ENCODE measurements at places on chromosomes 1 and 21. TPM values are rescaled to one million over a fixed set of nuclear protein-coding genes. Genes with fewer than 3 reads are reported as not detected.

DNA sequence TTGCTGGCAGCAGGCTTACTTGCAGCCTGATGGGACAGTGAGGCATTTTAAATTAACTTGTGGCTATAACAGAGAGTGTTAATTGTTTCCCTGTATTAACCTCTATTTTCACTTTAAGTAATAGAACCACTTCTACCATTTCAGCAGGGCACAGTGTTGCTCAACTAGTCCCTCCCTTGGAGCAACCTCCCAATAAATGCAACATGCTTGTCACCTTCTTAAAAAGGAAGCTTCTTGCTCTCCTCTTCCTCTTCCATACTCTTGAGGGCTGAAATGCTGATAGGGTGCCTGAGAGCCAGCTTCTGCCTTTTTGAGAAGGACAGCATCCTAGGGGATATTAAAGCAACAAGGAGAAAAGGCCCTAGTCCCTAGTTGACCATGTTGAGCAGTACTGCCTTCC lies 52.1 kb downstream of the C4BPA start:
- no peaks in the 10 kb centered on the region for H3K27me3 ChIP-seq
- no peak for DNase-seq
- H3K4me3 ChIP-seq = no peak overlapping the region
- H3K4me1 ChIP-seq = peaks cover 23% of the 10 kb centered on the region
- peak overlapping the region; percentile 58 for H3K27ac ChIP-seq
- H3K36me3 ChIP-seq = no peaks in the 10 kb centered on the region

GRCh38 chr1:160625725-160626498 lies 20.9 kb downstream of the SLAMF1 start:
- no peaks in the 10 kb centered on the region for H3K36me3 ChIP-seq
- H3K4me1 ChIP-seq = peaks cover 100% of the 10 kb centered on the region
- no peaks in the 10 kb centered on the region for H3K27me3 ChIP-seq
- no peak overlapping the region for H3K27ac ChIP-seq
- DNase-seq = no peak
- no peak overlapping the region for H3K4me3 ChIP-seq

- peaks cover 91% of the 10 kb centered on the region for H3K4me1 ChIP-seq
- no peak for DNase-seq
- no peaks in the 10 kb centered on the region for H3K36me3 ChIP-seq
- H3K4me3 ChIP-seq = no peak overlapping the region
Measured at GRCh38 chr1:235275223-235275622, 52.8 kb downstream of the ARID4B start.

DNA sequence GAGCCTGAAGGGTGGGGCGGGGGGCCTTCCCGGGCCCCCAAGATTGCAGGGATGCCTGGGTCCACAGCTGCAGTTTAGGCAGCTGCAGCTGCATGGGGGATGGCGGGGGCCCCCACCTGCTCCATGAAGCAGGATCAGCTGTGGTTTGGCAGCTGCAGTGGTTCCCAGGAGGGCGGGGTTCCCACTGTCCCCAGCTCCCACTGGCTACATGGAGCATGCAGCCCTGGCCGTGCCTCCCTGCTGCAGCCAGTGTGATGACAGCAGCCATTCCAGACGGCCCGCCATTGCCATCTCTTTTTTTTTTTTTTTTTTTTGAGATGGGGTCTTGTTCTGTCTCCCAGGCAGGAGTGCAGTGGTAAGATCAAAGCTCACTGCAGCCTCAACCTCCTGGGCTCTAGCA lies 992 bp upstream of the C1QA start:
- H3K27ac ChIP-seq = no peak overlapping the region
- H3K4me3 ChIP-seq = no peak overlapping the region
- H3K27me3 ChIP-seq = no peaks in the 10 kb centered on the region
- no peaks in the 10 kb centered on the region for H3K4me1 ChIP-seq
- H3K36me3 ChIP-seq = no peaks in the 10 kb centered on the region

DNA sequence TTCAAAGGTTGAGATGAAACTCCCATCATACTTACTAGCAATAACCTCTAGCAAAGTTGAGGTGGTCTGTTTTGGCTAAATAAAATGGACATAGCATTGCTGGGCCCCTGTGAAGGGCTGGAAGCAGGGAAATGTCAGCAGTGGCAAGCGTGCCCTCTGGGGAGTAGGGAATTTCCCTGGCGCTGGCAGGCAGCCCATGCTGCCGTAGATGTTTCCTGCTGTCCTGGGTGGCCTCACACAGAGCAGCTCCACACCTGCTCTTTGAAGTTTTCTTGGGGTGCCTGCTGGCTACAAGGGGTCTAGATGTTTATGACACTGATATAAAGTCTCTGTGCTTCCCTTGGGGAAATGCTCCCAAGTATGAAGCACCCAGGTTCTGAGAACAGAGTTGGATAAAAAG lies 30.2 kb downstream of the ADARB1 start:
- H3K4me1 ChIP-seq = peaks cover 43% of the 10 kb centered on the region
- no peak overlapping the region for H3K4me3 ChIP-seq
- H3K27me3 ChIP-seq = no peaks in the 10 kb centered on the region
- DNase-seq = no peak

GRCh38 chr1:9731561-9731960 lies 80.0 kb downstream of the PIK3CD start:
- H3K27me3 ChIP-seq = no peaks in the 10 kb centered on the region
- no peak overlapping the region for H3K4me3 ChIP-seq
- peaks cover 25% of the 10 kb centered on the region for H3K4me1 ChIP-seq
- DNase-seq = peak; percentile 82
- peaks cover 99% of the 10 kb centered on the region for H3K36me3 ChIP-seq

DNA sequence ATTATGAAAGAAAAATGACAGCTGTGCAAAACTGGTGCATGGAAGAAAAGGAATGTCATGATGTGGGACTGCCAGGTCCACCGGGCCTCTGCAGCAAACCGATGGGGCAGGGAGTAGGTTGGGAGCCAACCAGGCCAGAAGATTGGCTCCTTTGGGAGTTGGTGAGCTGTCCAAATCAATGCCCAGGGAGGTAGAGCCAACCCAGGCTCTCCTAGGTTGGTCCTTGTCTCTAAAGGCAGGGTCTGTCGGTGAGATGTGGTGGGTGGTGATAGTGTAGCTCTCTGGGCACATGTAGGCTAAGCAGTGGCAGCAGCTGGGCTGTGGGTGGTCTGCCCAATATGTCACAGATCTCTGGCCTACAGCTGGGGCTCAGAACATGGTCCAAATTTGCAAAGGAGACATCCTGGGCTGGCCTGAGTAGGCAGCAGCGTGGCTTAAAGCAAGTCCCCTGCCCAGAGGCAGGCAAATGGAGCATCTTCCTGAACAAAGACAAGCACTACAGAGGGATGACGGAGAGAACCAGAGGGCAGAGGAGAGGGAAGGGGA lies 61.2 kb upstream of the PRDX6 start:
- no peaks in the 10 kb centered on the region for H3K27me3 ChIP-seq
- DNase-seq = no peak
- H3K4me1 ChIP-seq = peaks cover 22% of the 10 kb centered on the region
- no peak overlapping the region for H3K27ac ChIP-seq
- no peak overlapping the region for H3K4me3 ChIP-seq

DNA sequence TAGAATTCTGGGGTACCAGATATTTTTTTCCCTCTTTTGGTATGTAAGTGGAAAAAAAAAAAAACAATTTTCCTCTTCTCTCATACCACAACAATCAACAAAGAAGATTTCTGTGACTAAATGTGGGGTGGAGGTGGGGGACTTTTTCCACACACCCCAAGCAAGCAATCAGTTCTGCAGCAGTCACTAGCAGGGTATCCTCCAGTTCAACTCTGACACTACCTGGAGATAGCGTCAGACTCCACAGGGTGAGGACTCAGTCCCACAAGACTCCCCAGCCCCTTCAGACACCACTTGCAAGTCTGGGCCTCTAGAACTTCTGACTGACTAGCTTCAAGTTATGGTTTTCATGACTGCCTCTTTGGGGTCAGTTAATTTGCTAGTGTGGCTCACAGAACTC lies 6.2 kb downstream of the DHX9 start:
- H3K4me3 ChIP-seq = no peak overlapping the region
- no peaks in the 10 kb centered on the region for H3K27me3 ChIP-seq
- DNase-seq = no peak
- H3K27ac ChIP-seq = no peak overlapping the region
- H3K4me1 ChIP-seq = peaks cover 26% of the 10 kb centered on the region

DNA sequence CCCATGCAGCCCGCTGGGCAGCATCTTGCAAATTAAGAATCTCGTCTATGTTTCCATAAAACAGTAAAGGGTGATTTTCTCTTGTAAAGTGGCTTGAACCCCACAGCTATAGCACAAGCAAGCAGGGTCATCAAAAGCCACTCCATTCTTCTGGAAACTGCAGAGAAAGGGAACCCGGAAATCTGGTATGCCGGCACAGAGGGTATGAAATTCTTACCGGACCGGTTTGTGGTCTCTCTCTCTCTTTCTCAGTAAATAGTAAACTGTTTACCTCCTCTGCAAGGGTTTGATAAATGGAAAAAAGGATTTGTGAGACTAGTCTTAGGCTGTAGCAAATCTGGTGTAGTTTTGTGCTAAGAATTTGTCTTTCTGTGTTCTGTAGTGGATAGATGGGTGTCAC lies 2.7 kb upstream of the ADSS2 start:
- no peak overlapping the region for H3K4me3 ChIP-seq
- no peaks in the 10 kb centered on the region for H3K27me3 ChIP-seq
- H3K27ac ChIP-seq = no peak overlapping the region
- DNase-seq = no peak
- peaks cover 14% of the 10 kb centered on the region for H3K4me1 ChIP-seq

- no peaks in the 10 kb centered on the region for H3K27me3 ChIP-seq
- H3K36me3 ChIP-seq = no peaks in the 10 kb centered on the region
- peaks cover 52% of the 10 kb centered on the region for H3K4me1 ChIP-seq
- no peak overlapping the region for H3K4me3 ChIP-seq
- DNase-seq = no peak
Measured at GRCh38 chr1:203509135-203509534, 15.2 kb downstream of the OPTC start.

DNA sequence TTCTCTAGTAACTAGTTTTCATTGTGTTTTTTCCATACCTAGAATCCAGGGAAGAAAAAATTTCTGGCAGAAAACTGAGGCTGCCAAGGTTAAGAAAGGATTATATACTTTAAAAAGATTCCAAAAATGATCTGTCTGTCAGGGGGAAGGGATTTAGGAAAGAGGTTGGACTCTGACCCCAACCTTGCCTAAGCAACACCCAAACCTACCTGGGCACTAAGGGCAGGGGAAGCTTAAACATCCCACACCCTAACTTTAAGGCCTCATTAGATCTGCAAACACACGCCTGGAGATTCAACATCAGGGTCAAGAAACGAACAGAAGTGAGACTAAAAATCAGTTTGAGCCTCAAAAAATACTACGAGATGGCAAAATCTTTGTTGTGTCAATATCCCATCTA lies 19.4 kb downstream of the KDM5B start:
- H3K27ac ChIP-seq = no peak overlapping the region
- H3K4me3 ChIP-seq = no peak overlapping the region
- no peaks in the 10 kb centered on the region for H3K36me3 ChIP-seq
- DNase-seq = no peak
- no peaks in the 10 kb centered on the region for H3K27me3 ChIP-seq
- peaks cover 29% of the 10 kb centered on the region for H3K4me1 ChIP-seq

DNA sequence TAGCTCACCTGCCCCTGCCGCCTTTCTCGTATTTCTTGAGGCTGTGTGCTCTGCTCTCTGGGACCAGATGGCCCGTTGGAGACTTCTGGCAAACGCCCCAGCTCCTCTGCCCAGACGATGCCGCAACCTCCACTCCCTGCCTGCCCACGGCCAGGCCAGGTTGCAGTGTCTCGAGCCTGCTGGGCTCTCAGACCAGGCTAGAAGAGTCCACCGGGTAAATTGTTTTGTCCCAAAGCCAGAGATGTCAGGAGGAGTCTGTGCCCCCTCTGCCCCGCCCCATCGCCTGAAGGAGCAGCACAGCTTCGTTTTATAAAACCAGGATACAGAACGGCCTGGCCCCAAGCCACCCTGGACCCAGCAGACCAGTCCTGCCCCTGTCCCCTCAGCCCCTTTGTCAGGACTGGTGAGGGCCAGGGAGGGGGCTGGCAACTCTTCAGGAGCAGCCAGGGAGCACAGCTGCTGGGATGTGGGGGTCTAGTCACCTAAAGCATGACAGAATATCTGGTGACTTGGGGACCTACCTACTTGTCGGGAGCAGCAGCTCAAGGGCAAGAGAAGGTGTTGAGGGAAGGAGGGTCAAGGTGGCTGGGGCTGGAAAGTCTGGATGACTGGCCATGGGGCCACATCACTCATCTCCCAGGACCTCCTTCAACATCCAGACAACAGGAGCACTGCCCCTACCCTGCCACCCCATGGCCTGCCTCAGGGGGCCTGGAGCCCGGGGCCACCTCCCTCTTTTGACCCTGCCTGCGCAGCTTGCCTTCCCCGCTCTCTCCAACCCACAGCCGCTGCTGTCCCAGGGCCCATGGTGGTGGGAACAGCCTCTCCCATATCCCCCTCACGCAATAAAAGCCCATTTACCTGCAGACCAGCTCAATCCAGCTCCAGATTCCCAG lies 33.9 kb upstream of the LBR start:
- no peaks in the 10 kb centered on the region for H3K27me3 ChIP-seq
- peaks cover 4% of the 10 kb centered on the region for H3K4me1 ChIP-seq
- H3K4me3 ChIP-seq = no peak overlapping the region
- H3K27ac ChIP-seq = peak overlapping the region; percentile 73

DNA sequence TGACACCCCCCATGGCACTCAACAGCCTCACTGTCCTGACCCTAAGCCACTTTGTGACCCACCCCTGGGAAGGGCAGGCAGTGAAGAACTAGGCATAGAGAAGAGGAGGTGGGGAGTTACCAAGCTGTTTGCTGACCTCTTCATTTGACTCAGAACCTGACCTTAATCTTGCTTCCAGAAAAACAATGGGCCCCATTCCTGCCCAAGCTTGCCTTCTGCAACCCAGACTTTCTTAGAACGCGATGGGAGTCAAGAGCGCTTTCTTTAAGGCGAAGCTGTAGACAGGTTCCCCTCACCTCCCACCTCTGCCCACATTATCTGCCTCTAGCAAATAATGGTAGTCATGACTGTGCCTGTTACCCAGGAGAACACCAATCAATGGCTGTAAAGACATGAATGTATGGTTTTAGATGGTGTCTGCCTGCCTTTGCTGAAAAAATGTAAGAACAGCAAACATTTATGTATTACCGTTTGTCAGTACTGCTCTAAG lies 8.2 kb upstream of the CBR3 start:
- no peak overlapping the region for H3K27ac ChIP-seq
- H3K4me3 ChIP-seq = no peak overlapping the region
- H3K4me1 ChIP-seq = peaks cover 6% of the 10 kb centered on the region

DNA sequence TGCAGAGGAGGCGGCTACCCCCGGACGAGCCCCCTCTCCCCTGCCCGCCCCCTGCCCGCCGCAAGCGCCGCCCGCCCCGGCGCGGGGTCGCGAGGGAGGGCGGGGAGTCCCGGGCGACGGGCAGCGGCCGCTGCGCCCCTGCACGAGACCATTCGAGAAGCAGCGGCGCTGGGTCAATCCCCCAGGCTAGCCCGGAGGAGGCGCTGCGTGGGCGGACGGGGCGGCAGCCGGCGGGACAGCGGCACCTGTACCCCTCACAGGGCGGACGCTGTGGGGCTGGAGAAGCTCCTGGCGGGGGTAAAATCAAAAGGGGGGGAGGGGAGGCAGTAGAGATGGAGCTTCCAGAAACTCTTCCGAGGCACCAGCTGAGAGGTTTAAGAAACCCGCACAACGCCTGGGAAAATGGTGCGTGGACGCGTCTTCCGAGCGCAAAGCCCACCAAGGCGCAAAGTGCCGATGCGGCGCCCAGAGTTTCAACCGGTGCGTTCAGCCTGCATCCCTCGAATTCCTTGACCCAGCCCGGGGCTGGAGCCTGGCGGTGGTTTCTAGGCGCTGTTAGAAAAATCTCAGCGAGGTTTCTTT lies at the start of gene PLPPR5:
Gene PLPPR5 (minus strand): TSS at position 1 of the 582 bp plus-strand sequence. CDS start 190 bp downstream, outside the sequence.
- H3K36me3 ChIP-seq = no peaks in the 10 kb centered on the region
- peaks cover 18% of the 10 kb centered on the region for H3K27me3 ChIP-seq
- no peak within 1 kb of the TSS for H3K27ac ChIP-seq
- no peaks in the 10 kb centered on the region for H3K4me1 ChIP-seq
- peak within 1 kb of the TSS; percentile 13 for H3K4me3 ChIP-seq

CELA2A gene
- not detected for total RNA-seq

TOE1 gene
- 11.7 TPM for total RNA-seq

LENEP gene
- total RNA-seq = not detected

VN1R5 gene
- total RNA-seq = not detected

GPX7 gene
- 9.8 TPM for total RNA-seq

RGS2 gene
- 377 TPM for total RNA-seq
